Renal cortical epithelial cell (primary cell): ENCODE measurements at places on chromosomes 16 and 17. TPM values are rescaled to one million over a fixed set of nuclear protein-coding genes. Genes with fewer than 3 reads are reported as not detected.

Gene BAHCC1
- total RNA-seq = 0.69 and 13.2 TPM in 2 replicates

Gene C17orf100
- total RNA-seq = 1.4 TPM in 1 of 2 replicates, not detected in the other

Gene SCGB1C2
- total RNA-seq = not detected in 2 replicates

Gene IGSF6
- 0.05 TPM in 1 of 2 replicates, not detected in the other for total RNA-seq

Gene CCL8
- not detected in 2 replicates for total RNA-seq

Gene IKZF3
- total RNA-seq = under 0.01 and 0.17 TPM in 2 replicates

Gene EPOP
- 2.1 and 2.6 TPM in 2 replicates for total RNA-seq

Gene CALCOCO2
- 32.8 and 62.6 TPM in 2 replicates for total RNA-seq
